GM23248 (cell line): ENCODE measurements at places on chromosomes 3 and 15. TPM values are rescaled to one million over a fixed set of nuclear protein-coding genes. Genes with fewer than 3 reads are reported as not detected.

PPM1M gene
- total RNA-seq, result 26.7 and 35.7 TPM in 2 replicates

BCHE gene
- total RNA-seq, result not detected in 2 replicates

TCAIM gene
- 14.3 and 16.3 TPM in 2 replicates for total RNA-seq

DMXL2 gene
- total RNA-seq, result 17.6 and 28.8 TPM in 2 replicates

FSTL1 gene
- 4,171 and 4,244 TPM in 2 replicates for total RNA-seq

CILP gene
- under 0.01 and 0.11 TPM in 2 replicates for total RNA-seq

CADM2 gene
- not detected in 2 replicates for total RNA-seq

CATSPER2 gene
- total RNA-seq, result 0.38 TPM in 1 of 2 replicates, not detected in the other

KIF7 gene
- total RNA-seq, result 25.4 and 30.0 TPM in 2 replicates

PTX3 gene
- 267 and 300 TPM in 2 replicates for total RNA-seq

ENTPD3 gene
- not detected in 2 replicates for total RNA-seq

MEX3B gene
- 11.4 and 13.3 TPM in 2 replicates for total RNA-seq
